NCI-H69 (cell line): ENCODE measurements at places on chromosomes 2 and 18.
A peak's percentile ranks its signal among the peaks of the same experiment; 100 is the strongest.

DNA sequence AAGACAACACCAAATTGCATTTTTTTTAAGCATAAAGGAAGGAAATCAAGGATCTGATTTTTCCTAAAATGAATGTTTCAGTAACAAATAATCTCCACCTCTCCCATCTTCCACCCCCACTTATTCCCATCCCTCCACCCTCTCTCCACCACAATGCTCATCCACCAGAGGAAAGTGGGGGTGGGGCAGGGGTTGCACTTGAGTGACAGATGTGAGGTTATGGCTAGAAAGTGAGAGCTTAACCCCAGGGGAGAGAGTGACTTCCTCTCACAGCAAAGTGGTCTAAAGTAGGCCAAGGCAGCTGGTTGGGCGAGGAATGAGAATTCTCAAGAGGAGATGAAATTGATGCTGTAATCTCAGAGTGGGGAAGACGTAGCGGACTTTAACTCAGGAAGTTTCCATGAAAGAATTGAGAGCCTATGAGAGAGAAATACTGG lies 104.7 kb downstream of the HNRNPLL start:
- peak; percentile 77 for DNase-seq

- peak; percentile 62 for DNase-seq
These were observed 140.9 kb downstream of the CAPN13 start for GRCh38 chr2:30666266-30666874.

- DNase-seq = peak; percentile 100
These were observed 205.2 kb upstream of the CHAC2 start for GRCh38 chr2:53562407-53562806.

DNA sequence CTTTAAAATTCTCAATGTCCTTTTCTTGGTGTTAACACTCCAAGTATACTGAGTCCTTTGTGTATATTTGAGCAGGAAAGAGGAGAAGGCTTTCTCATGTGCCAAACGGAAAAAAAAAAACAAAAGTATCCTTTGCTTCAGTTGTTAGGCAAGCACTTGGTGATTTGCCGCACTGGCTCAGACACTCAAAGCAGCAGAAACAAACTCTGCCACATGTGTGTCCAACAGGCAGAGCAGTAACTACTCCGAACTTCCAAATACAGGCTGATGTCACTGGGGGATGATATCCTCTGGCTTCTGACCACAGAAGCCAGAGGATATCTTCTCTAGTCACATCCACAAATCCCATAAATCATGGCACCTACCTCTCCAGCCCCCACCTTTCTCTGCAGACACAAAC lies 108.0 kb upstream of the SALL3 start:
- no peak for DNase-seq

DNA sequence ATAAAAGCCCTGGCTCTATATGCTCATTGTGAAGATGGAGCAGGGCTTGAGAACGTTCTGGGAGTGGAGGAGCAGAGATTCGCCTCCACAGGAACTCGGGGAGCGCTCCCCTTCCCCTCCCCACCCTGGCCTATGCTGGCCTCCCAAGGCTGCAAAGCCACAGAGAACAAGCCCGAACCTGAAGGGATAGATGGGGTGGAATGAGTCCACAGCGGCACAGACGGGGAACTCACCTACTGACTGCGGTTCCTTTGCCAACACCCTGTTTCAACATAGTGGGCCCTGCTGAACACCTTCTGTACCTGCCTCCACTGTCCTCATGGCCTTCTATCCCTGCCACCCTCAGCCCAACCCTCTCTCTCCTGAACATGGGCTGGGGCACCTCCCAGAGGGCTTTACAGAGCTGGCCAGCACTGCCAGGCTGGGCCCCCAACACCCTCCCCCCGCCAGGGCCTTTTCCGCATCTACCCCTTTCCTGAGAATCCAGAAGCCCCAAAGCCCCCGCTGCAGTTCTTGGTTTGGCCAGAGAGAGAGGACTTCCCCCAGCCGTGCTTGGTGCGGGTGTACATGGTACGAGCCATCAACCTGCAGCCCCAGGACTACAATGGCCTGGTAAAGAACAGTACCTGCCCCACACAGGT lies 41.5 kb downstream of the LMAN2L start:
- DNase-seq = no peak

DNA sequence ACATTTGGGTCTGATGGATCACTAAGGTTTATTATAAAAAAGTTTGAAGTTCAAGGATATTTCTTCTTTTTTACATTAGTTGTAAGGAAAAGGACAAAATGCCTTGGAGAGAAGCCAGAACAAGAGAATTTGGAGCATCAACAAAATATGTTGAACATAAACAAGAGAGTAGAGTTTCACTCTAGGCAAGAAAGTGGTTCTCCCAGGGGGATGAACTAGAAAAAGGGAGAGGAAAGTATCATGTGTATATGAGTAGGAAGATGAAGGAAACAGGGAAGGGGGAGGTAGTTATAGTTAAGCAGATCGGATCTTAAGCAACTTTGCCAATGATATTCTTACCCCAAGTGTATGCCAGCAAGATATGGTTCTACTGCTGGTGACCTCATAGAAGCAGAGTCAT lies 63.8 kb upstream of the GALNT3 start:
- DNase-seq = no peak

GRCh38 chr2:229650901-229651300 lies 63.5 kb downstream of the DNER start:
- no peak for DNase-seq

- DNase-seq = no peak
These were observed 17.2 kb upstream of the KCTD1 start for GRCh38 chr18:26565514-26565913.

- DNase-seq = no peak
These were observed 312.9 kb downstream of the MTX2 start for GRCh38 chr2:176582176-176582575.

DNA sequence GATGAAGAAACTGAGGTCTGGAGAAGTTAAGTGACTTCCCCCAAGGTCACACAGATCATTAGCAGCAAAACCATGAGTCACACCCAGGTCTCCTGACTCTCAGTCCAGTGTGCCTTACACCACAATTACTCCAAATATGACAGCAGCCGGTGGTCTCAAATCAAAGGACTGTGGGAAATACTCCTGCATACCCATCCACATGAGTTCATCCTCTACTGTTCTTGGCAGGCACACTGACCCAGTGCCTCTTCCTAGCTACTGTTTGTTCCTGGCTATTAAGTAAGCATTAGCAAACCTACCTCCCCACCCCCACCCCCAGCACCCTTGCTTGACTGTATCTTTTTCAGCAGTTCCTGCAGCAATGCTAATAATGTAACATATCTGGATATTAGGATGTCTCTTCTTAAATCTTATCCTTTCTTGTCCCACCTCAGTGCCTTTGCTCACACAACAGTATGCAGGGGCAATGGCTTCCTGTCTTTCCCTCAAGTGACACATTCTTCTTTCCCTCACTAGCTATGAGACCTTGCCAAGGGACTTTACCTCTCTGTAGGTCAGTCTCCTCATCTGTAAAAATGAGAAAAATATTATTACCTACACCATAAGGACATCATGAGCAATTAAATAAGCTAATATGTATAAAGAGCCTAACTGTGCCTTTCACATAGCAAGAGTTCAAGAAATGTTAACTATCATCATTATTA lies 46.2 kb downstream of the FAM98A start:
- no peak for DNase-seq

- peak; percentile 57 for DNase-seq
These were observed 56.3 kb upstream of the FZD5 start for GRCh38 chr2:207825978-207826377.

DNA sequence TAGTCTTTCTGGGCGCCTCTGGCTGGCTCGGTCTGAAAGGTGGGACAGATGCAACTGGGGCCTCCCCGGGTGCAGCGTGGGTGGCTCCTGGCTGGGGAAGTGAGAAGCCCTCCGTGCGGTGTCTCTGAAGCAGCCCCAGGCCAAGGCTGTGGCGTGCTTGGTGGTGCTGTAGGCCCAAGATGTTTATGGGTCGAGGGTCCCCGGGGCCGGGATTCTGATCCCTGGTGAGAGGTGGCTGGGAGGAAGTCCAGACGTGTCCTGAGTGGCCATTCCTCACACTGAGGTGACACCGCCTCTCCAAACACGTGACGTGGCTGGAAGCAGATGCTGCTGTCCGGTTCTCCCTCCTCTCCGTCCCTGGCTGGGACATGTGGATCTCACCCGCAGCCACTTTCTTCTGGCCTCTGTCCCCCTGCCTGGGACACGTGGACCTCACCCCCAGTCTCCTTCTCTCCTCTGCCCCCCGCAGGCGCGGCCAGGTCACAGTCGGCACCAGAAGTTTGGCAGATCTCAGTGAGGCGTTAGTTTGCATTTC lies 12.6 kb downstream of the RTP5 start:
- DNase-seq = peak; percentile 57

DNA sequence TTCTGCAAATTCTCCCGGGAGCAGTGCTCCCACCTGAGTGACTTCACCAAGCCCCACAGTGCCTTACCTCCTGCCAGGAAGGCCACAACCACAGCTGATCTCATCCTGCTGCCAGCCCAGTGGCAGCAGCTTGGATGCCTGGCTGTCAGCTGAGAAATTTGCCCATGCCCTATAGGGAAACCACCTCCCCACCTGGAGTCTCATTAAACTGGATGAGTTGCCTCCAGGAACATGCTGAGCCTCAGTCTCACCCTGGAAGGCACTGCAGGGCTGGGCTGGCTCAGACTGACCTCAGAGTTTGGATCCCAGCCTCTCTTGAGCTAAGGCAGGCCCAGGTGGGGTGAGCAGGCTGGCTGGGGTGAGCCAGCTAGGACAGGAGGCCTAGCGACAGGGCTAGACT lies 23.3 kb downstream of the REEP1 start:
- no peak for DNase-seq

- peak; percentile 39 for DNase-seq
These were observed 60.3 kb downstream of the CACNB4 start for GRCh38 chr2:152038441-152038958.
